Activated naive CD4-positive, alpha-beta T cell treated with anti-CD3 and anti-CD28 coated beads, Interleukin-2, amount 10 ng/mL, durations not matched to agents 7 days and 5 days (primary cell): ENCODE measurements at places on chromosomes 5 and 9.

- DNase-seq, result peak; percentile 3
These were observed 102.6 kb downstream of the RGS3 start for GRCh38 chr9:113566016-113566711.

DNA sequence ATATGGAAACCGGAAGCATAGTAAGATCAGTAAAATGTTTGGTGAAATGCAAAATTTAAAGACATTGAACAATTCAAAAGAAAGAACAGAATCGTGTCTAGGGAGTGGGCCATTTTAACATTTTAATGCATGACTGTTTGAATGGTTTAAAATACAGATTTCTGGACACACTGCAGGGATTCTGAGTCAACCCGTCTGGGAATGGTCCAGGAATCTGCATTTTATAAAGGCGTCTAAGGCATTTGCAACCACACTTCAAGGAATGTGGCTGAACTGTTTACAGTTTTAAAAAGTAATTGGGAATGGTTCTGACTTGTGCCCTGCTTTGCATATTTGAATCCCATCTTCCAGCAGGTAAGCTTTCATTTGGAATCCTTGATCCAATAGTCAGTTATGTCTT, 811.7 kb upstream of the WWC1 start:
- no peak for DNase-seq

GRCh38 chr5:113776832-113777525, 263.5 kb downstream of the YTHDC2 start:
- DNase-seq, result no peak

DNA sequence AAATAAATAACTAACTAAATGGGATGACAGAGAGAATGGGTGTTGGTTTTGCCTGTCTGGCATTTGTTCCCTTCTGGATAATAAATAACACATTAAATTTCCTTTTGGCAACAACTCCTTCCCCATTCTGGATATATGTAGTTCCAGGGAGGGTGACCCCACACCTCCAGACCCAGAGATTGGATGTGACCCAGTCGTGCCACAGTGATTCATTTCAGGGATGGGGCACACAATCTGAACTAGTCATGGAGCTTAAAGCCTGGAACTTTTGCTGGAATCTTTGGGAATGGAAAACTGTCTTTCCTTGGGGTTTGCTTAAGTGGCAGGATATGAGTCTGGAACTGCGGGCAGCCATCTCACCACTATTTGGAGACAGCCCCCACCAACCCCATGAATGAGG, 11.3 kb downstream of the KLF9 start:
- no peak for DNase-seq

DNA sequence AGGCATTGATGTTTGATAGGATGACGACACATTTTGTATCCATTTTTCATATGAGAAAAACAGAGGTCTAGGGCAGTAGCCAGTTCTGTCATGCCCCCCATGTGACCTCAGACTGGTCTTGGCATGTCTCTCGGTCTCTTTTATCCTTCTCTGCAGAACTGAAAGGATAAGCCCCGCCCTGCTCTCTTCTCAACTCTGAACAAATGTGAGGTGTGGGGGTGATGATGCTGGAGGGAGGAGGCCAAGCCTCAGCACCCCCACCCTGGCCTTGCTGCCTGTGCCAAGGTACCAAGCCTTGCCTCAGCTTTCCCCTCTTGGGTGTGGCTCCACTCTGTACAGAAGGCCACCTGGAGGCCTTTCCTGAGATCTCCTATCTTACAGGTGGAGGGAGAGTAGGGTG, 19.5 kb upstream of the CRB2 start:
- no peak for DNase-seq

DNA sequence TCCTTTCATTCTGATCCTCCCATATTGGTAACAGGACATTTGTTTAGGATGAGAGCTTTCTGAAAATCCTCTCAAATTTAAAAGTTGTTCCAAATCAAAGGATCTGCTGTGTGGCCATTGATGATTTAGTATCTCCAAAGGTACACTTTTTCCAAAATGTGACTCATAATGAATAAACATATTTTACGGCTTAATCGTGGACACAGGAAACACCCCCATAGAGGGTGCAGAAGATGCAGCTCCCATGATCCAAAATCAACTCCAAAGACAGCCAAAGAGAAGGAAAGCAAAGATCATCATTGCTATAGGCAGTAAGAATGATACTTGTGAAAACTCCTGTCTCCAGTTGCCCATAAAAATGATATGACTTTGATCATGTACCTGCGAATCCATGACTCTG, 239.7 kb downstream of the PIK3R1 start:
- no peak for DNase-seq

DNA sequence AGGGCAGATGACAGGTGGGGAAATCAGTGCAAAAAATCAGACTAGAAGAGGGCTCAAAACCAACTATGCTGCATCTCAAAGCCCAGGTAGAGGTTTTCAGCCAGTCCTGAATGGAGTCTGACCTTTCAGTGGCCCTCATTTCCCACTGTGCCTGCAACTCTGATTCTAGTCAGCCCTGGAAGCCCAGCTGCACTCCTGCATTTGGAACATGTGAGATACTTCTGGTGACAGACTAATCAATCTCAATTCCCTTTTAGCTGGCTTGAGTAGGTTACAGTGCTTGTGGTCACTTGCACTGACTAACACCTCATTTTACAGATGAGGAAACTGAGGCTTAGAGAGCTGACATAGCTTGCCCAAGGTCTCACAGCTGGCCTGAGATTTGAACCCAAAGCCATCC, 7.9 kb upstream of the ACSL6 start:
- no peak for DNase-seq

DNA sequence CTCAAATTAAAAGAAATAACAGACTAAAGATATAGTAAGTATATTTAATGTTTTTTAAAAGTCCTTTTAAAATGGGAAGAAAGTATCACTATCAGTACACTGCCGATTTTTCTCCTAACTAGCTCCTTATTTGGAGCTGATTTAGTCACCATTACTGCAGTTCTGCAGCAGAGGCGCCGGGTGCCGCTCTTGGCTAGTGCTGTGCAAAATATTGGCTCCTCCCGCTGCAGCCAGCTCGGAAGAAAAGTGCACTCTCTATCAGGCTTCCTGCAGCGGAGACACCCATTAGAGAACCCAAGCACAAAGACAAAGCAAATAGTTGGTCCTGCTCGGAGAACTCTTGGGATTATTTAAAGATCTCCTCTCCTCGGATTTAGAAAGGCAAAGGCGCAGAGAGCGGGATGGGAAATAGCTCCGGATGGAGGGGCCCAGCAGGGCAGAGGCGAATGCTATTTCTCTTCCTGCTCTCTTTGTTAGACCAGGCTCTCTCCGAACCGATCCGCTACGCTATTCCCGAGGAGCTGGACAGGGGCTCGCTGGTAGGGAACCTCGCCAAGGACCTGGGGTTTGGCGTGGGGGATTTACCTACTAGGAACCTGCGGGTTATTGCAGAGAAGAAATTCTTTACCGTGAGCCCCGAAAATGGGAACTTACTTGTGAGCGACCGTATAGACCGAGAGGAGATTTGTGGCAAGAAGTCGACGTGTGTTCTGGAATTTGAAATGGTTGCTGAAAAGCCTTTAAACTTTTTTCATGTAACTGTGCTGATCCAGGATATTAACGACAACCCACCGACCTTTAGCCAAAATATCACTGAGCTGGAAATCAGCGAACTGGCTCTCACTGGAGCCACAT, at the start of gene PCDHGB3:
TSS of gene PCDHGB3 (plus strand) at position 249 of the 855 bp plus-strand sequence. CDS start at position 402, 153 bp downstream.
- DNase-seq, result peak; percentile 53

DNA sequence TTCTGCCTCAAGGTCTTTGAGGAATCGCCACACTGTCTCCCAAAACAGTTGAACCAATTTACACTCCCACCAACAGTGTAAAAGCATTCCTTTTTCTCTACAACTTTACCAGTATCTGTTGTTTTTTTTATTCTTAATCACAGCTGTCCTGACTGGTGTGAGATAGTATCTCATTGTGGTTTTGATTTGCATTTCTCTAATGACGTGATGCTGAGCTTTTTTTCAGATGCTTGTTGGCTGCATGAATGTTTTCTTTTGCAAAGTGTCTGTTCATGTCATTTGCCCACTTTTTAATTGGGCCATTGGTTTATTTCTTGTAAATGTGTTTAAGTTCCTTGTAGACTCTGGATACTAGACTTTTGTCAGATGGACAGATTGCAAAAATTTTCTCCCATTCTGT, 400.0 kb downstream of the DEPDC1B start:
- no peak for DNase-seq

DNA sequence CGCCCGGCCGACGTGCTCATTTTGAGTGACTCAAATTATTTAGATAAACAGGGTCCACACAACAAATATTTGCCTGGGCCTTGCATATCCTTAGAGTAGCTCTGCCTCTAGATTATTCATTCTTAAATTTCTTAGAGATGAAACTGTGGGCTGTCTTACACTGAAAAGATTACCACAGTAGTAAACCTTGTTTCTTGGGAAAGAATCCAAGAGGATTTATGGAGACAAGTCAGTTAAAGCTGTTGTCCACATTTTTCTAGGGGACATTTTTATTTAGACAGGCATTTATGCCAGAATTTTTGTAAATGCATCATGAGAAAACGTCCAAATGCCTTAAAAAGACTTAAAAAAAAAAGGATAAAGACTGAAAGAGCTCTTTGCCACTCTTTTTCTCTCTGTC, 32.6 kb upstream of the RANBP3L start:
- DNase-seq, result no peak

- DNase-seq, result no peak
These were observed 87.5 kb downstream of the TTC39B start for GRCh38 chr9:15219546-15219945.

GRCh38 chr9:209143-209758, 5.4 kb upstream of the DOCK8 start:
- no peak for DNase-seq

GRCh38 chr9:34086864-34087263, 38.2 kb upstream of the UBAP2 start:
- DNase-seq, result no peak

- DNase-seq, result peak; percentile 83
These were observed 2.9 kb upstream of the IL17B start for GRCh38 chr5:149381986-149382338.

DNA sequence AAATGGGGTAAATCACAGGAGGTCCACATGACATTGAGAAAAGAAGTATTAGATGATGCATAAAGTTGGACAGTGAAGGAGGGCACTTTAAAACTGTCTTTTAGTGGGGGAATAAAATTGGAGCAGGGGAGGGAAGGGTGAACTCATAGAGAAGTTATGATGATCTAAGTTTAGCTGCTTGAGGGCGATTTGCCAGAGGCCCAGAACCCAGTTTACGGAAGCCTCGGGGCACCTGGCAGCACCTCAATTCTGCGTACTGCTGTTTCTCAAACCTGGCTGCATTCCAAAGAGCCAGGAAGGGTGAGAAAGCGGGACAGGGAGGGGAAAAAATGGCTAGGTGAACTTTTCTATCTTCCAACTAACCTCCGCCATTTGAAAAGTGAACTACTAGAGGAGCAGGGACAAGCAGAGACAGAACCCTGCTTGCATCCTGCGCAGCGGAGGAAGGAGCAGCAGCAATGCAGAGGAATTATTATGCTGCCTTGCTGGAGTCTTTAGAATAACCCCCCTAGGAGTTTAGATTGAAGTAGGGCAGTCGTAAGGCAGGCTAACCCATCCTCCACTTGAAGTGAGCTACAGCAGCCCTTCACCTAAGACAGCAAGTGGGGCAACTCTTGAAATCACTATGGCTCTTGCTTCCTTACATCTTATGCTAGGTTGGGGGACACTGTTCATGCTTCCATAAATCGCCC, 316.8 kb downstream of the BRINP1 start:
- DNase-seq, result no peak

DNA sequence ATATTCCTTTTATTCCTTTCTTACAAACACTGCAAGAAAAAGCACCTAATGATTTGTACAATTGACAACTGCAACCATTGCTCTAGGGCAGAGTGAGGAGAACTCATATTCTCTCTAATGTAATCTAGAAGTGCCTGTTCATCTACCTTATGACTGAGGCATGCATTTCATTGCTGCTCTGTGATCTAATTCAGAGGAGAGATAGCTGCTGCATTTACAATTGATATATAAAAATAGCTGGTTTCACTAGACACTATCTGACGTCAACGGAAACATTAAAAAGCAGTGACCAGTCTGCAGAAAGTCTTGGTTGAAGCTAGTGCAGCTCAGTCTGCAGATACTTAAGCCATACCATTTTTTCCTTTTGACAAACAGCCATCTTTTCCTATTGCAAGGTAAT, 72.8 kb upstream of the C6 start:
- no peak for DNase-seq

DNA sequence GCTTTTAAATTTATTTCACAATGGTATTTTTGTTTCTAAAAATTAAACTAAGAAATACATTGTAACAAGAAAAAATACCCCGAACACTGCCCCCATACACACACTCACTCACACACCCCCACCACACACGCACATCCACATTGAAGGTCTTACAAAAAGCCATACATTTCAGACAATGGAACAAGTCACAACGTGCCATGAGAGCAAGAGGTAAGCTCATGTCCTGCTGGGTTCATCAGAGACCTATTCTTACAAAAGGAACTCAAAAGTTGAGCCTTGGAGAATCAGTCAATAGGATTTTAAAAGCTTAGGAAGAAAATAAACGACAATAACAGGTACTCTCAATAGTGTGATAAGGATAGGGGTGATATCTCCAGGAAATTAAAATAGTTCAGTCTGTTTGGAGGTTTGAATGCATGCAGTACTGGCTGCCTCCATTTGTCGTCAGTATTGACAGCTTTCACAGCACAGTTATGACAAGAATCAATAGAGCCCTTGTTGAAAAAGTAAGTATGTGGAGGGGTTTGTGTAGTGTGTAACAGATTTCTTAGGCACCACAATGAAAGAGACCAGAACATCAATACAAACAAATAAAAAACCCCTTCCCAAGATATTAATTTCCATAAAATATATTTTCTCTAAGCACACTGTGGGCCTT, 1826.2 kb upstream of the CDH6 start:
- DNase-seq, result no peak

GRCh38 chr5:139019880-139020279, 144.7 kb upstream of the LRRTM2 start:
- no peak for DNase-seq

DNA sequence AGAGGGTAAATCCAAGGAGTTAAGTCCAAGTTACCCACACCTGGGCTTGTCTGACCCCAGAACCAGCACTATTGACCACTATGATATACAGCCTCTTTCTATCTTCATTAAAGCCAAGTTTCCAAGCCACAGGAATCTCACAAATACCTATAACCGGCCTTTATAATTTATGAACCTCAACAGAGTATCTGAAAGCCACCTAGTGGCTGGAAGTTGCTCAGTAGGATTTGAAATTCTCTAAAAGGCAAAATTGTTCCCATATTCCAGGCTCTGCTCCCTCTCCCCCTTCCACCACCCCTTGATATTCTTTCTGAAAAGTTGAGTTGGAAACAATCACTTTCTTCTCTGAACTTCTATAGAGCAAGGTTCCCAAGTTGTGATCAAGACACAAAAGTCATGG, 106.4 kb upstream of the GPR151 start:
- no peak for DNase-seq
